CD4-positive, alpha-beta T cell treated with Interleukin-2 at 100 ng/mL for 4 hours (primary cell): ENCODE measurements at places on chromosomes 2 and 18.

DNA sequence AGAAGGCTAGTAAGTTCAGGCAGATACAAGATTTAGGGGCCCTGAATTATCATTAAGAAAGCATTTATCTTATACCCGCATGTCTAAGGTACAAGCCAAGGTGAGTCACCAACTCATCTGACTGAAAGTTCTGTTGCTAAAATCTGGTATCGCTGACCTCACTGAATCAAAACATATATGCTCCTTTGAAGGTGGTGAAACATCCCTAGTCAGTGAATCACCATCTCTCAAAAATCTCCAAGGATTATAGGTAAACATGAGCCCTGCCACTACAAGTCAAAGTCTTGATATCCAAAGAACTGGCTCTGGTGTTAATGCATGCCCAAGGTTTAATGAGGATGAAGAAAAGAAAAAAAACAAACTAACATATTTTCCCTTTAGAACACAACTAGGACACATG, 43.5 kb downstream of the IRS1 start:
- no peak for DNase-seq

DNA sequence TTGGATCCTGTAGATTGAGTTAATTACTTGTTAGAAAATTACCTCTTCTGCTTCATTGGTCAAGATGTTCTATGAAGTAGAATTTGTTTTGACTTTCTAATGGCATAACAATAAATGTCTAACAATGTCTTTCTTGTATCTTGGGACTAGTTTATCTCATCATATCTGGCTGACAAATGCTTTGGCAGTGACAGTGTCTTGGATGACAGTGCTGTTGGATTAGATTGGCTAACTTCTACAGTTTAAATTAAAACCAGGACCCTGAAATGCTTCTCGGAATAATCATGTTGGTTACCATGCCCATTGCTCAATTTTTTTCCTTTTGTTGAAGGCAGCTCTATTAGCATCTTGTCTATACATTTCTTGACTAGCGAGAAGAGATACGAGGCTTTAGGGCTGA, 176.9 kb downstream of the PARD3B start:
- no peak for DNase-seq

GRCh38 chr18:59458575-59458974, 99.5 kb upstream of the LMAN1 start:
- DNase-seq: no peak

GRCh38 chr2:224520064-224520463, 65.1 kb downstream of the CUL3 start:
- peak; percentile 41 for DNase-seq

GRCh38 chr2:9310377-9310776, 103.8 kb downstream of the ASAP2 start:
- DNase-seq: no peak
